ENCODE measurements at places on chromosomes 1 and 21. TPM values are rescaled to one million over a fixed set of nuclear protein-coding genes. Genes with fewer than 3 reads are reported as not detected.

GRCh38 chr1:232702911-232703310, 73.0 kb upstream of the SIPA1L2 start:
- DNase-seq: no peak

AADACL4 gene
- not detected for total RNA-seq

DNA sequence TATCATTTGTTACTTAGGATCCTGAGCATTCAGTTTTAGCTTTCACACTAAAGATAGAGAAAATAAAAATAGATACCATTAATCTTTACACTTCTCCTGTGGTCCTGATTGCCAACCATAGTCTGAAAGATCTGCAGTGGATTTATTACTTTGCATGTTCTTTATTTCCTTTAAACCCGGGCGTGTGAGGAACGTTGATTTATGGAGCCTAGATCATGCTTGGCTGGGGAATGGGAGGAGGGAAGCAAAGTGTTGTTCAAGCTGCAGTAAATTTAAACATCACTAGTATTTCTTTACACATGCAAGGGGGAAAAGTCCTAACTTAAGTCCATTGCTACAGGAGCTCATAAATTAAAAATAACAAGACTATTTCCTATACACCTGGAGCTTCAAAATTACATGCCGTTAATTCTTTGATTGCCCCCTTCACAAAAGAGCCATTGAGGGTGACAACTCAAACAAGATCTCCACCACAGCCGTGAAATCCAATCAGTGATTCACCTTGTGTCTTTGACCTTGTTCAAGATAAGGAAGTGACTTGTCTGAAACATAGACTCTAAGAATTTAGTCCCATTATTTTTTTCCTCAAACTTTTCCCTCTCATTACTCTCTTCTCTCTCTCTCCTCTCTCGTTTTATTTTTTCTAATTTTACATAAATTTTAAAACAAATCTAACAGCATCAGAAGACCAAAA, 282.7 kb downstream of the KIF26B start:
- no peak for DNase-seq

GRCh38 chr1:38736399-38736798, 123.2 kb downstream of the RRAGC start:
- no peak for DNase-seq

DNA sequence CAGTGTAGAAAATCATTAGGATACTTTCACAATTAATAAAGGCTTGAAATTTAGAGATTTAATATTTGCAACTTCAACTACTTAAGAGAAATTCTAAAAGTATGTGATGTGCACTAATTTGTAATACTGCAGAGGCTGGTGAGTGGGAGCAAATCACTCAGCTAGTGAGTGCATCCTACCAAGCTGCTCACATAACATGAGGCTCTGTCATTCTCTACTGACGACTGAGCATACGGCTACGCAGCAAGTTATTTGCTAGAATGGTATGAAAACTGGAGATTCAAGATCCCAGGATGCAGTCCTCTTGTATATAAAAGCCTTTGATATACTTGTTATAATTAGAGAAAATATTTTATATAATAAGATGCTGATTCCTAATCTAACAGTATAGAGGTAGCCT, 90.1 kb downstream of the ATP1B1 start:
- DNase-seq: no peak

UBASH3A gene
- 1.5 TPM for total RNA-seq

DNA sequence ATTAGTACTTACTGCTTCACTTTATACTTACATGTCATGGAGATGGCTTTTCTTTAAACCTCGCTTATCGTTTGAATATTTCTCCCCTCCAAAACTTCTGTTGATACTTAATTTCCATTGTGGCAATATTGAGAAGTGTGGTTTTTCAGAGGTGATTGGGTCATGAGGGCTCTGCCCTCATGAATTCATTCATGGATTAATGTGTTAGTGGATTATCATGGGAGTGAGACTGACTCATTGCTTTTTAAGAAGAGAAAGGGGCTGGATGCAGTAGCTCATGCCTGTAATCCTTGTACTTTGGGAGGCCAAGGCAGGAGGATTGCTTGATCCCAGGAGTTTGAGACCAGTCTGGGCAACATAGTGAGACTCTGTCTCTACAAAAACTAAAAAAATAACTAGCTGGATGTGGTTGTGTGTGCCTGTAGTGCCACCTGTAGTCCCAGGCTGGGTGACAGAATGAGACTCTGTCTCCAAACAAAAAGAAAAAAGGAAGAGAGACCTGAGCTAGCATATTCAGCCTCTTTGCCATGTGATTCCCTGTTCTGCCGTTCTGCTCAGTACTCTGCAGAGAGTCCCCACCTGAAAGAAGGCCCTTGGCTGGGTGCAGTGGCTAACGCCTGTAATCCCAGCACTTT, 30.2 kb downstream of the RABGAP1L start:
- no peak for DNase-seq

- DNase-seq: no peak
These were observed 97.8 kb downstream of the DUSP10 start for GRCh38 chr1:221644145-221644448.

- DNase-seq: no peak
These were observed 123.6 kb upstream of the C1orf174 start for GRCh38 chr1:4023678-4024077.

MMEL1 gene
- total RNA-seq: 12.7 TPM

ESRRG gene
- total RNA-seq: 0.16 TPM

Data from breast epithelium (tissue), 4 donors.